Central memory CD4-positive, alpha-beta T cell (primary cell): ENCODE measurements at places on chromosomes 1 and 21.

DNA sequence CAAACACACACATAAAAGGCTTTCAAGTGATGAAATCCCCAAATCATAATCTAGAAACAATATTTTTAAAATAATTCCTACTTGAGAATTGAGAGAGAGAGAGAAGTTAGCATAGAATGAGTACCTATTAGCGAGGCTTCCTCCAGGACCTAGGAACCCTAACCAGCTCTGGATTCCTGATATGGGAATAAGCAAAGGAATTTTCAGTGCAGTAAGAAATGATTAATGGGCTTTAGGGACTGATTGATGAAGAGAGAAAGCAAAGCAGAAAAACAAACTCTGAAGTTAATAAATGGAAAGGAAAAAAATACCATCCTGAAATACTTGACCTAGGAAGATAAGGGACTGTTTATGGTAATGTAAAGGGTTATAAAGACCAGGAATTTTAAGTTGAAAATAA, 60.6 kb downstream of the WARS2 start:
- DNase-seq, result no peak

DNA sequence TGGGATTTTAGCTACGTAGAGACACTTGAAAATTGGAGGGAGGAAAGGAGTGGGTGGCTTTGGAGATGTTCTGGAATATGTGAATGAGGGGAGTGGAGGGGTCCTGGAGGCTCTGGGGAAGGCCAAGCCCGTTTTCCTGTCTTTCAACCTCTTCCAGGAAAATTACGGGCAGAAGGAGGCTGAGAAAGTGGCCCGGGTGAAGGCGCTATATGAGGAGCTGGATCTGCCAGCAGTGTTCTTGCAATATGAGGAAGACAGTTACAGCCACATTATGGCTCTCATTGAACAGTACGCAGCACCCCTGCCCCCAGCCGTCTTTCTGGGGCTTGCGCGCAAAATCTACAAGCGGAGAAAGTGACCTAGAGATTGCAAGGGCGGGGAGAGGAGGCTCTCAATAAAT, 442 bp upstream of the RUSC1 start:
- no peak for DNase-seq

- no peak for DNase-seq
These were observed 20.6 kb upstream of the MRPS14 start for GRCh38 chr1:175043824-175044223.

- no peak for DNase-seq
These were observed 11.3 kb downstream of the TMCC2 start for GRCh38 chr1:205239078-205239477.

- no peak for DNase-seq
These were observed 551.3 kb downstream of the KCNT2 start for GRCh38 chr1:196056966-196057365.

DNA sequence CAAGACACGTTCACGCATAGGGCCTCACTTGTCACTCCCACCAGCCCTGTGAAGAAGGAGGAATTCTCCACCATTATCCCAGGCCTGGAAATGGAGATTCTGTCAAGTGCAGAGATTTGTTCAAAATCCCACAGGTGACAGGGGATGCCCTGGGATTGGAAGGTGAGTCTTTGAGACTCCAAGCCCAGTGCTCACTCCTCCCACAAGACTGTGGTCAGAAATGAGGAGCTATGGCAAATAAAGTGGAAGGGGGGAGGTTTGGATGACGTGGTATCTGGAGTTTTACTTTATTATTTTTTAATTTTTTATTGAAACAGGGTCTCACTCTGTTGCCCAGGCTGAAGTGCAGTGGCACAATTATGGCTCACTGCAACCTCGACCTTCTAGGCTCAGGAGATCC, 12.8 kb upstream of the FOXO6 start:
- no peak for DNase-seq

GRCh38 chr1:218224101-218224500, 61.0 kb upstream of the RRP15 start:
- DNase-seq, result no peak

DNA sequence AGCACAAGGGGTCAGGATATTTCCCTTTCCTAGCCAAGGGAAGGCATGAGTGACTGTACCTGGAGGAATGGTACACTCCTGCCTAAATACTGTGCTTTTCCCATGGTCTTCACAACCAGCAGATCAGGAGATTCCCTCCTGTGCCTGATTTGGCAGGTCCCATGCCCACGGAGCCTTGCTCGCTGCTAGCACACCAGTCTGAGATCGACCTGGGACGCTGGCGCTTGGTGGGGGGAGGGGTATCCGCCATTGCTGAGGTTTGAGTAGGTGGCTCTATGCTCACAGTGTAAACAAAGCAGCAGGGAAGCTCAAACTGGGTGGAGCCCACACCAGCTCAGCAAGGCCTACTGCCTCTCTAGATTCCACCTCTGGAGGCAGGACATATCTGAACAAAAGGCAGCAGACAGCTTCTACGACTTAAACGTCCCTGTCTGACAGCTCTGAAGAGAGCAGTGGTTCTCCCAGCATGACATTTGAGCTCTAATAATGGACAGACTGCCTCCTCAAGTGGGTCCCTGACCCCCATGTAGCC, 486.0 kb upstream of the CHRM3 start:
- no peak for DNase-seq

GRCh38 chr1:25469177-25469576, 38.5 kb downstream of the MACO1 start:
- no peak for DNase-seq

- DNase-seq, result no peak
These were observed 8.4 kb downstream of the CFAP126 start for GRCh38 chr1:161359291-161359690.

- DNase-seq, result no peak
These were observed 38.0 kb upstream of the HLX start for GRCh38 chr1:220841293-220841692.

DNA sequence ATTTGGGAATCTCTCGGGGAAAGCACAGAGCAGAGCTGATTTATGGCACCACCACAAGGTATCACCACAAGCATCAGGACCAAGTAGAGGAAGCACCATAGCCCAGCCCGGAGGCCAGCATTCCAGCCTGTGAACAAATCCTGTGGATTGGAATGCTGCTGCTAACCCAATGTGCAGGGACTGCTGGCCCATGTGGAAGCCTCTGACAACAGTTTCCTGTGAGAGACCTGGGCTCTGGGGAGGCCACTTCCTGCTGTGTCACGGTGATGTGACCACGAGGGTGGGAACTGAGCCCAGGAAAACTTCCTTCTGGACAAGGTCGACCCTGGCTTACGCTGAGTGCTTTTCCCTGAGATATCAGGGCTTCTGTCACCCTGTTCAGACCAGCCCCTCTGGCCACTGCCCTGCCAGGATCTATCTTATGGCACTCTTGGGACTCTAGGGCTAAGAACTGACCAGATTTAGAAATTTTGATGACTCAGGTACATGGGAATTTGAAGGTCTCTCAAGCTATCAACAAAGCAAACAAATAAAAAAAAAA, 88.3 kb upstream of the NGF start:
- DNase-seq, result no peak

GRCh38 chr1:38244218-38244845, 197.7 kb upstream of the POU3F1 start:
- no peak for DNase-seq

DNA sequence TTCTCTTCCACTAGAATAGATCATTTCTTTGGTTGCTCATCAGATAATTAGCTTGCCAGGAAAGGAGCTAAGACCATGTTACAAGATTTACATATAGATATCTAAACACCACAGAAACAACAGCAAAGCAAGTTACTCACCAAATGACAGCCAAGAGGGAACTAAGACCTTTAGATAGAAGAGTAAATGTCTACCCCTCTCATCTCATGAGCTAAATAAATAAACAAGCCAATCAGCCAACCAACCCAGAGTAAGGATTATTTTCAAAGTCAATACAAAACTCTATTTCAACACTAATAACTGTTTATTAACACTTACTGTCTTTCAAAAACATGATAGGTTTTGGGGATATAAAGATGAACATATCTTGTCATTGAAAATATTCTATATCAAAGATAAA, 474.7 kb downstream of the LMO4 start:
- no peak for DNase-seq

DNA sequence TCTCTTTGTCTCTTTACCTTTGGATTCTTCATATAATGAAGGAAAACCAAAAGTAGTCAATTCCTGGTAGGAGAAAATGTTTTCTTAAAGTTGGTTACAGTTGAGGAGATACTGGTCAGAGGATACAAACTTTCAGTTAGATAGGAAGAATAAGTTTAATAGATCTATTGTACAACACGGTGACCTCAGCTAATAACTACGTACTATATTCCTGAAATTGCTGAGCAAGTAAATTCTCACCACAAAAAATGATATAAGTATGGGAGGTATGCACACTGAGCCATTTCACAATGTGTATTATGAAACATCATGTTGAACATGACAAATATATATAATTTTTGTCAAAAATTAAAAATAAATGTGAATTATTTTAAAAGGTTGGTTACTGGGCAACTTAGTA, 20.4 kb downstream of the SSX2IP start:
- DNase-seq, result no peak

- no peak for DNase-seq
These were observed 2.5 kb upstream of the GJC2 start for GRCh38 chr1:228147151-228147693.

- no peak for DNase-seq
These were observed 31.9 kb upstream of the UTS2 start for GRCh38 chr1:7884757-7885156.

DNA sequence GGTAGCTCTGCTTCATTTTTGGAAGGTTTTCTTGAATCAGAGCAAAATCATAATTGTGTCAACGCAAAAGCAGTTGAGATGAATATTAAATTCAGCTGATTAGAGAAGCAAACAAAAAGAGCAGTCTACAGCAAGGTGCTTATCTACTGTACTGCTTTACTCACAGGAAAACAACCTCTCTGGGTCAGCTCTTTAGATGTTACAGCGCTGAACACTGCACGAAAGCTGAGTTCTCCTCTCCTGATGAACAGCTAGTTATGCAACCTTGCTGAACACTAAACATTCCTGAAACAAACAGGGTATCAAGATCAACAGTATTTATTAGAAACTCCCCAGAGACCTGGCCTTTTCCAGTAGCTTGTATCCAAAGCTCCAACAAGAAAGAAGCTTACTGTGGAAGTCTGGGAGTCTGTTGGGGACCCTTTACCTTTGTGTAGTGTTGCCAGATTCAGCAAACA, 41.3 kb downstream of the TBCE start:
- no peak for DNase-seq

GRCh38 chr21:25512095-25513081, 94.9 kb downstream of the MRPL39 start:
- DNase-seq, result no peak

- no peak for DNase-seq
These were observed 77.0 kb downstream of the RWDD3 start for GRCh38 chr1:95311014-95311413.

GRCh38 chr1:223430236-223430635, 37.0 kb downstream of the CCDC185 start:
- DNase-seq, result no peak

- DNase-seq, result peak; percentile 58
These were observed 447 bp downstream of the RUNX3 start for GRCh38 chr1:24929398-24930259.

DNA sequence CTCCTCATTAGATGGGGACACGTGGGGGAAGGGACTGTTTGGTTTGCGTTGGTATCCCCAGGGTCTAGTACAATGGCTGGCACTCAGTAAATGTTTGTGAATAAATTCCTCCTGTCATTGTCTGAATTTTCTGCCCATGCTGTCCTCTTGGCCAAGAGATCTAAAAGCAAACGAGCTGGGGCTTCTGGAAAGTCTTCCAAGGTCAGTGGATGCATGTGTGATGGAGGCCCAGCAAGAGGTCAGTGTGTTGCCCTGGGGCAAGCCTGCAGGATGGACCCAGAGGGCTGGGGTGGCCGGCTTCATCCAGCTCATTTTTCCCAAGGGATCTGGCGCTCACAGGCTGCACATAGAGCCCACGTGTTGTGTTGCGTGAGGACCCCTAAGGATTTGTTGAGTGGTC, 30.0 kb upstream of the JUN start:
- no peak for DNase-seq

- DNase-seq, result no peak
These were observed 207.2 kb upstream of the C1orf87 start for GRCh38 chr1:60280819-60281218.

GRCh38 chr1:9344426-9345200, 51.9 kb downstream of the SPSB1 start:
- DNase-seq, result no peak

DNA sequence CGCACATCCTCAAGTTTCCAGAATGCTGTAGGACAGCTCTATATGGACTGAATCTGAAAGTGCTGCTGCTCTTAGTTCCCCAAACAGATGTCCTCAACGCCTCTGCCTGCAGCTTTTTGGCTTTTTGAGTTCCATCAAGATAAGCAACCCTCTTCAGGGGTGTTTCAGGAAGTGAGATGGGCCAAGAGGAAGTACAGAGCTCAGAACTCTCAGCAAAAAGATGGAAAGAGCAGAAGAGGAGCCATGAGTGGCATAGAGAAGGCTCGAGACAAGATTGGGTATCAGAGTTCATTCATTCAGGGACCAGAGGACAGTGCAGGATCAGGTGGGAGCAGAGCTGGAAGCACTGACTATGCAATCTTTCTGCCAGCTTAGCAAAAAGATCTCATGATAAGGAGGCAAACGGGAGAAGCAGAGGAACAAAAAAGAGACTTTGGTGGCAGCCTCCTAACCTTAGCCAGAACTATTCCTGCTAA, at the start of the genes ADORA3 and TMIGD3:
Gene ADORA3, minus strand, starts transcription at position 49 of the 476 bp plus-strand sequence. CDS start 279 bp downstream, outside the sequence.
Gene TMIGD3, minus strand, starts transcription at position 49 of the 476 bp plus-strand sequence. CDS start 279 bp downstream, outside the sequence.
- DNase-seq, result no peak

GRCh38 chr1:201295861-201296260, 12.6 kb downstream of the PKP1 start:
- DNase-seq, result no peak

DNA sequence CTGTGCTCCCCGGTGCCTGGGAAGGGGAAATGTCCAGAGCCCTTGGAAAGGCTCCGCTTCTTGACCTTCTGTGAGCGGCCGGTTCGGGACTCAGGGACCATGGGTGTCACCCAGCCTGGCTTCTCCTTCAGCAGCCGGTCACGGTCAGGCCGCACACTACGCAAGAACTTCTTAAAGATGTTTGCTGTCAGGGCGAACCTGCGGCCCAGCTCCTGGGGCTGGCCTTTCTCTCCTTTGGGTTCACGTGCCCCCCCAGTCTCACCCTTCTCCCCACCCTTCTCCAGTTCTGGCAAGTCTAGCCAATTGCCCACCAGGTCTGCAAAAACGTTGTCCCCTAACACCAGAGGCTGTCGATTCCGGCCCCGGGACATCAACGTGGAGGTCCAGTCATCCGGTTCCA, 12.1 kb downstream of the INKA2 start:
- no peak for DNase-seq
